Panc1 (cell line): ENCODE measurements at places on chromosomes 1 and 21.

GRCh38 chr1:165844933-165845332, 17.5 kb downstream of the UCK2 start:
- no peak for DNase-seq

- DNase-seq = no peak
These were observed 307.0 kb upstream of the NR5A2 start for GRCh38 chr1:199720496-199720895.

DNA sequence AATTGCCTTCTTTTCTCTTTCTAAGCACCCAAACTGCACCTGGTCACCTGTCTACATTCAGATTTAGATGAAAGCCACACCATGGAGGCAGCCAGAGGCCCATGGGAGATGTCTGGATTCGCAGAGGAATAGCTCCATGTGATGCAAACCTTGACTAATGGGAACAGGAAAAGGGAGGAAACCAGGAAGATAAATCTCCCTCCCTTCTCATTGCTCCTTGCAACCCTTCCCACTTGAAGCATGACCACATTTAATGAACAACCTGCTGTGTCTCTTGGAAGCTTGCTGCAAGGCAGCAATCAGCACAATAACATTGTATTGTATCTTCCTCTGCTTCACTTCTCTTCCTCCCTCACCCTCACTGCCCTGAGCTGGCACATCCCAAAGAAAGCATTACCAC, 42.6 kb upstream of the KLF17 start:
- no peak for DNase-seq

GRCh38 chr1:172630056-172630818, 28.7 kb upstream of the FASLG start:
- no peak for DNase-seq

DNA sequence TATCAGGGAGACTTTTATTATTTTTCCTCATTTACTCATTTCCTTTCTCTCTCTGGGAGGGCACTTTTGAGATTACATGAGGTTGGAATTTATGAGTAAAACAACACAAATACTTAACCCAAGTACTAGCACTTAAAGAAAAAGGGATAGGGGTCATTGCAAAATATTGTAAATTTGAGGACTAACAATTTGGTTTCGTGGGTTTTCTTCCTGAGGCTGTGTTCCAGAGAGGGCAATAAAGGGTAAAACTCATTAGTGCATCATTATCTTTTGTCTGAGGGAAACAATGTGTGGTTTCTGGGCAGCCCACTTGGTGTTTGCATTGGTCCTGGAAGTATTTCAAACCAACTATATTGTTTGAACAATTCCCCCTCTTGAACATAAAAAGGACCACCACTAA, 96.5 kb downstream of the GREM2 start:
- no peak for DNase-seq

DNA sequence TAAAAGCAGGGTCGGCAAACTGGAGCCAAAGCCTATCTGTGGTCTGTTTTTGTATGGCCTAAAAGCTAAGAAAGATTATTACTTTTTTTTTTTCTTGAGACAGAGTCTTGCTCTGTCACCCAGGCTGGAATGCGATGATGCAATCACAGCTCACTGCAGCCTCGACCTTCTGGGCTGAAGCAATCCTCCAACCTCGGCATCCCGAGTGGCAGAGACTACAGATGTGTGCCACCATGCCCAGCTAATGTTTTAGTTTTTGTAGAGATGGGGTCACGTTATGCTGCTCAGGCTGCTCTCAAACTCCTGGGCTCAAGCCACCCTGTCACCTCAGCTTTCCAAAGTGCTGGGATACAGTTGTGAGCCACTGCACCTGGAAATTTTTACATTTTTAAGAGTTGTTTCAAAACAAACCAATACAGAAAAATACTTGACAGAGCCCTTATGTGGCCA, 6.5 kb upstream of the GLRX2 start:
- DNase-seq = peak; percentile 27

GRCh38 chr1:44723064-44723463, 7.9 kb downstream of the RNU5D-1 start:
- no peak for DNase-seq

- no peak for DNase-seq
These were observed 3.0 kb downstream of the ANKRD45 start for GRCh38 chr1:173666646-173667045.

DNA sequence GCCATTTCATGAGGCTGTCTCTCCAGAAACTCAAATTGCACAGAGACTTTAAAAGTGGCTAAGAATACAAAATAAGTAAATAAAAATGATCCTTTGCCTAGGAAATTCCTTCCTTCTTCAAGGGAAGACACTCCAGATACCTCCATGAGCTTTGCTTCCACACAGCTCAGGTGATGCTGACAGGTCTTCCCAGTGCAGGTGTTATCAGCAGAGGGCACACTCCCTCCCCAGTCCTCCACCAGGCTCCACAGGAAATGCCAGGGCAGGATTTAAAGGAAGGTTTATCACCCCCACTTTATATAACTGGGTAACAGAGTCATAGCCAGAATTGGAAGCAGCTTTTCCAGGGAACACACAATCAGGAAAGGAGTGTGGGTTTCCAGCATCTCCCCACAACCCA, 5.7 kb downstream of the HSD3B2 start:
- no peak for DNase-seq
